ENCODE measurements at places on chromosomes 7 and 10.
A peak's percentile ranks its signal among the peaks of the same experiment; 100 is the strongest.

DNA sequence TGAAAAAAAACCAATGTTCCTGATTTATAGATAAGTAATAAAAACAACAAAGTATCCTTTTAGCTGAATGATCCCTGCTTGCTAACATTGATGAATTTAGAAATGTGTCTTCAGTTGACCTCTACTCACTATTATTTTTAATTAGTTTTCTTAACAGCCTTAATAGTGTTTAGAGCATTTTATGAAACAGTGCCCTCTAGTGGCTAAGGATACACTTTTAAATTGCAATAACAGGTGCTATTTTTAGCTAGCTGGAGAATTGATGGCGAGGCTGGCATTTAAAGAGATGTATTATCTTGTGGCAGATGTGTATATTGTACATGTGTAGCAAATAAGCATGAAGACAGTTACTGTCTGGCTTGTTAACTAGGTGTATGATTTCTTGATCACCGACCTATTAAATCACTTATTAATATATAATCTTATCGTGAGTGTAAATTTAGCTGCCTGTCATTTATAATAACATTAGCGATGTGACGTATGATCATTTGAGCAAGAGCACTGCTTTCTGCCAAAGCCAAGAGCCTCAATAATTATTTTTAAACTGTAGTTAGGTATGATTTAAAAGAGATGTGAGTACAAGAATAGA, 451.9 kb downstream of the DPP6 start:
- peak; percentile 43 for DNase-seq

GRCh38 chr7:111953611-111954010, 252.6 kb downstream of the DOCK4 start:
- DNase-seq = peak; percentile 15

GRCh38 chr7:45189151-45189970, 31.8 kb downstream of the RAMP3 start:
- DNase-seq = no peak

- DNase-seq = no peak
These were observed 38.0 kb downstream of the GAD2 start for GRCh38 chr10:26254616-26255015.

- no peak for DNase-seq
These were observed 33.9 kb downstream of the ECHDC3 start for GRCh38 chr10:11776080-11776479.

DNA sequence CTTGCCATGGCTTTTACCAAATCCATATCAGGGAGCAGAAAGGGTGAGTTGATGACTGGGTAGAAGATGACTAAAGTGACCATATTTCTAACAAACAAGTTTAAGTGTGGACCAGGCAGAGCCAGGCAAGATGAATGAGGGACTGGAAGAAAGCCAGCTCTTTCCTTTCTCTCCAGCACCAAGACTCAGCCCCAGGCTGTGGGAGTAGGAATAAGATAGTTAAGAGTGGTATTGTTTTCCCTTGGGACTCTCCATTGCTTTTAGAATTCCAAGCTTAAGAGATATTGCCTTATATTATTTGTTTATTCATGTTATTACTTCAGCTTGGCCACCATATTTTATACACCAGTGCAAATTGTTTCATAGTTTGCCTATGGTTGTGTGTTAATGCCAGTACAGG, 28.8 kb upstream of the TSPAN33 start:
- no peak for DNase-seq

DNA sequence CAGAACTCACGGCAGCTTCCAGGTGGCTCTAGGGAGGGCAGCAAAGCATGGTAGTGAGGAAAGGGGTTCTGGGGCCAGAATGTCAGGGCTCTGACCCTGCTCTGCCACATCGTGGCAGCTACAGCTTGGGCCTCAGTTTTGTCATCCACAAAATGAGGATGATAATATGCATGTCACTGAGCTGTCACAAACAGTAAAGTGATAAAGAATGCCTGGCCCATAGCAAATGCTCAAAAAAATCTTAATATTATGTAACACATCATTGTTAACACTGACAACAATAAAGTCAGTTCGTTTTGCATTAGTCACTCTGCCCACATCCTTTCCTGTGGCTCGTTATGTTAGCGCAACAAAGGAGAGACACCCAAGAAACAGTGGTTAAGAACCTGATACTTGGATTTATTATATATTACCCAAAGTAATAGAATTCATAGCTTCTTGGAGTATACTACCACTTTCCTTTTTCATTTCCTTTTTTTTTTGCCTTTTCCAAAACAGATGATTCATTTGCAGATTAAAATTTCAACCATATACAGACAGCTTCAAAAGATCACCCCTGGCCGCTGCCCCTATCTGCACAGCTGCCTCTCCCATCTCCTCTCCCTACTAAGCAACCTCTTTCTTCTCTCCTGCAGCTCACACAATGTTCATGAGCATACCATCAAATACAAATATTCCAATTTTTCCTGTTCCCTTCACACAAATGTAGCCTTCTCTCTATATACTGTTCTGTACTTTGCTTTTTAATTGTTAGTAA, 45.5 kb upstream of the DDC start:
- no peak for DNase-seq

GRCh38 chr7:128928159-128928813, 9.4 kb upstream of the IRF5 start:
- DNase-seq = no peak

DNA sequence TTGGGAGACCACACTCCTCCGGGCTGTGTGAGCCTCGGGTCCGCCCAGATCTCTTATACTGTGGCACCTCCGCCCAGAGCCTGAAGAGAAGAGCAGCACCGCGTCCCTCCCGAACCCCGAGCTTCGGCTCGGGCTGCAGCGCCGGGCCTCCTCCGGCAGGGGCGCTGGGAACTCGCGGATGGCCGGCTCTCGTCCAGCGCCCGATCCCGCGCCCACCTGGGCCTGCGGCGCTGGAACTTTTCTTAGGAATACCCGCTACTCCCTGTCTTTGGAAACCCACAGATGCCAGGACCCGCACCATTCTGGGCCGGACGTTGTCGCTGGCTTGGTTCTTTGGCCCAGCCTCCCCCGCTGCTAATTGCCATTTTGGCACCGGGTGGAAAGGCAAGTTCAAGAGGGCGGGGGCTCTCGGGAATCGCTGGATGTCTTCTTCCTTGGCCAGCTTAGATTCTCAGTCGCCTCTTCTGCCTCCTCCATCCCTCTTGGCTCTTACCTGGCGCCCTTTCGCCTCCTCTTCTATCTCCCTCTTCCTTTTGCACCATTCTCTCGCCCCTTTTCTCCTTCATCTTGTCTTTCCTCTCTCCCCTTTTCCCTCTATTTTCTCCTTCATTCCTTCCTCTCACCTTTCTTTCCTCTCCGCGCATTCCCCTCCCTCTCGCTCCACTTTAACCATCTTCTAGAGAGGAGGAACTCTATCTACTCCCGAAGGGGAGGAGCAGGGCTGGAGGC, 2.1 kb upstream of the SORCS3 start:
- no peak for DNase-seq

GRCh38 chr10:76984559-76985443, 652.8 kb downstream of the KCNMA1 start:
- peak; percentile 43 for DNase-seq

- no peak for DNase-seq
These were observed 28.6 kb downstream of the FRA10AC1 start for GRCh38 chr10:93673791-93674190.

DNA sequence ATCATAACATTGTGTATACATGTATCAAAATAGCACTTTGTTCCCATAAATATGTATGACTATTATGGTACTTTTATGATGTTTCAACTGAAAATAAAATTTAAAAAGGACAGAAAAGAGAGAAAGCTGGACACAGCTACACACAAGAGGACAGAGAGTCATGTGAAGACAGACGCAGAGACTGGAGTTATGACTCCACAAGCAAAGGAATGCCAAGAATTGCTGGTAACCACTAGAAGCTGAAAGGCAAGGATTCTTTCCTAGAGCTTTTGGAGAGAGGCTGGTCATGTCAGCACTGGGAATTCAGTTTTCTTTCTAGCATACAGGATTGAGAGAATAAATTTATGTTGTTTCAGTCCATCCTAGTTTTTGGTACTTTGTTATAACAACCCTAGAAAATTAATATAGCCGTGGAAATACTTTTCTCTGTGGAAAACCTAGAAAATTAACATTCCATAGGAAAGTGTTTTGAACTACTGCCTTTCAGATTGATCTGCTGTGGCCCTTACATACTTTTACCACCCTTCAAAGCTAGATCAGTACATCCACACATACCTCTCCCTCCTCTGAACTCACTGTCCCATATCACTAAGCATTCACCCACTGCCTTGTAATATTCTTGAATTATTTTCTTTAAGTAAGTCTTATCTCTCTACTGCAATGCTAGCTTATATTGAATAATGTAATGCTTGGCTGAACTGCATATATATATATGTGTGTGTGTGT, 575.3 kb downstream of the IPMK start:
- no peak for DNase-seq

DNA sequence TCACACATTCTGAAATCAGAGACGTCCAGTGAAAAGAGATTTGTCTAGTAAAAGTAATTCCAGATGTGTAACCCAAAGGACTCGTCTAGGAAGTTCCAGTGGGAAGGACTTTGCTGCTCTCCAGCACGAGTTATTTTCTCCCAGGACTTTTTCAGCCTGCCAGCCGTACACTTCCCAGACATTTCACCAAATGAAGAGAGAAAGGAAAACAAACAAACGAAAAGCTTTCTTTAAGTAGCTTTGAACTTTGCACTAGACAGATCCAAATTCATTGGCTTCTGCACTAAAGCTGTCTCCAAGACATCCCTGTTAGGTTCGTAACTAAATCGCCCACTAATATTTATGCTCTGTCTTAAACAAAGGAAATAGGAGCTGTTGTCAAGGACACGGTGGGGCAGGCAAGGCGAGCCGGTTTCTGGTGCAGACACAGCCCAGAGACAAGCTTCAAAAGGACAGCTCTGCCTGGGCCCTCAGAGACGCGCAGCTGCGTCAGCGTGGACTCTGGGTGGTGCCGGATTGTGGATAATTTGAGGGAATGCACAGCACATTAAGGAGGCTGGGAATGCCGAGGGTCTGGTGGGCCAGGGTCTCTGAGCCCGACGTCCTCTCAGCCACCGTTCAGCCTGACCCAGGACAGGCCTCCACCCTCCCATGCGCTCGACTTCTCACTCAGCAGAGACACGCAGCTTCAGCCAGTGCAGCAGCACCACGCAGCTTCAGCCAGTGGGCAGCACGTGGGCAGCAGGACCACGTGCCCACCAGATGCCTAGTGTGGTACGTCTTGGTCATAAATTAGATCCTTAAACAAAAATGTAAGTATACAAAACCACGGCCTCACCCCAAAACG, 64.1 kb upstream of the INSIG1 start:
- no peak for DNase-seq
